ENCODE measurements at places on chromosomes 3 and 15.
A peak's percentile ranks its signal among the peaks of the same experiment; 100 is the strongest.

DNA sequence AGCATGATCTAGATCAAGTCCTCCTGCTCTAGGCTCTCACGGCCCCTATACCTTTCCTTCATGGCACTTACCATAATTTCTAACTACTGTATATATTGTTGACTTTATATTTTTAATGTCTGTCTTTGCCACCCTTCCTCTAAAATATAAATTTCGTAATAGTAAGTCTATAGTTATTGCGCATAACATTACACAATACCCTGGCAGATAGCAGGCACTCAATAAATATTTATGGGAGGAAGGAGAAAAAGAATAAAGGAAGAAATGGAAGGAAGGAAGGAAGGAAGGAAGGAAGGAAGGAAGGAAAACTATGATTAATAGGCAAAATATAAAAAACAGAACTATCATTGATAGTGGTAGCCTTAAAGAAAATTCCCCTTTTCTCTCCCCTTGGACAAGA, 190.3 kb upstream of the LMCD1 start:
- DNase-seq: no peak

- no peak for DNase-seq
Measured at GRCh38 chr15:72961346-72961745, 90.9 kb upstream of the NEO1 start.

DNA sequence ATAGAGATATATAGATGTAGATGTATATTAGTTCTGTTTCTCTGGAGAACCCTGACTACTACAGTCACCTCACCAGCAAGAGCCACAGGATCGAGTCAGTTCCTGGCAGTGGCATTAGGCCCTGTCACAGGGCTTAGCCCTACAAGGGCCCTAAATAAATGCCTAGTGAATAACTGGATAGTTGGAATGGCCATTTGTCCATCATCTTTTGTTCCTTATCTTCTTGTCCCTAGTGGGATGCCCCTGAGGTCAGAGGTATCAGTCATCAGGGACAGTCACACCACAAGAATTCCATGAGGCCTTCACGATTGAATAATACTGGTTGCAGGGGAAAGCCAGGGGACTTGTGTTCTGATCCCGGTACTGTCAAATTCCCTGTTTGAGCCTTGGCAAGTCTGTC, 204.9 kb upstream of the PPP2R3A start:
- DNase-seq: no peak

- DNase-seq: no peak
Measured at GRCh38 chr3:197007296-197007940, 22.2 kb downstream of the MELTF start.

DNA sequence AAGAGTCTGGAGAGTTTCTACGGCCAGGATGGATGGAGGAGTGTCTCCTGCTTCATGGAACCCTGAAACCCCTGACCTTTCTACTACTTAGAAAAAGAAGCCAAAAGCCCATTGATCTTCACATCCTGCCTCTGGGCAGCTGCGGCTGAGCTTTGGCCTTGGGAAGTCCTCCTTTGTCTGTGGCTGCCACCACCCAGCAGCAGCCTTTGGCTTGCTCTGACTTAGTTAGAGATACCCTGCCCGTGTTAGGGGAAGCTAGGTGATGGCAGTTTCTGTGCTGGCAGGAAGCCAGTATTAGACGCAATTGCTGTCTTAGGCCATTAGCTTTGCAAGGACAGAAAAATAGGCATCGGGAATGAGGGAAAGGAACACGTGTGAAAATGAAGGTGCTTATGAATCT, 18.8 kb downstream of the APH1B start:
- no peak for DNase-seq

- DNase-seq: no peak
Measured at GRCh38 chr3:74021449-74021848, 396.7 kb upstream of the PDZRN3 start.

DNA sequence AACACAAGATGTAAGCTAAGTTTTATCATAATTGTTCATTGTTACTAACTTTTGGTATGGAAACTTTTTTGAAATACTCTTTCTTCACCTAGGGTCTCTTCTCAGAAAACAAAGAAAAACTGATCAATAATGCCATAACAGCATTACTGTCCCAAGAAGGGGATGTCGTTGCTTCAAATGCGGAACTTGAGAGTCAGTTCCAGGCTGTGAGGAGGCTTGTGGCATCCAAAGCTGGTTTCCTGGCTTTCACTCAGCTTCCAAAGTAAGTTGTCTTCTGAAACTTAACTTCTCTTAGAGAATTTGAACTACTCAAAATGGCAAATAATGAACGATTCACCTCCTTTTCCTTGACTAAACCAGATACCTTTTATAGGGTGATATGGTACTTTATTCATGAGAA, 39.3 kb downstream of the DNAJC13 start:
- no peak for DNase-seq

DNA sequence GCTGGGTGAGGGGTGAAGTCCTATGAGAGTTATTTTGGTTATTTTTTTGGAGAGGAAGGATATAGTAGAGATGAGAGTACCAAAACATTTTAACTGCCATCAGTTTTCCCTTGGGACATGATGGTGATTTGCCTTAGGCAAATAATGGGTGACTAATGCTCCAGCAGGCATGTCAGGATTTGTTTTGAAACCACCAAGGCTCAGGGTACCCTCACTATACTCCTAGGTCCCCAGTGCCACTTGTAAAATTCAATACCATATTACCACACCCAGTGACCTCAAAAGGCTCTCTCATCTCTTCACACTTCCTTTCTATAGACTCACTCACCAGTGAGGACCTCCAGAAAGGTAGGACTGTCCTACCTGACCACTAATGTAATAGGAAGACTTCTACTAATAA, 83.6 kb downstream of the WDR72 start:
- no peak for DNase-seq

GRCh38 chr3:129278439-129278965, at the start of gene HMCES:
Gene HMCES (plus strand): TSS chr3:129278870. CDS start chr3:129279733, 863 bp downstream.
- DNase-seq: peak; percentile 92

GRCh38 chr15:43286074-43286473, 19.3 kb upstream of the TGM5 start:
- no peak for DNase-seq

GRCh38 chr15:77515613-77516012, 94.9 kb downstream of the HMG20A start:
- DNase-seq: no peak

GRCh38 chr3:103906304-103906703, 1460.4 kb upstream of the ALCAM start:
- no peak for DNase-seq

DNA sequence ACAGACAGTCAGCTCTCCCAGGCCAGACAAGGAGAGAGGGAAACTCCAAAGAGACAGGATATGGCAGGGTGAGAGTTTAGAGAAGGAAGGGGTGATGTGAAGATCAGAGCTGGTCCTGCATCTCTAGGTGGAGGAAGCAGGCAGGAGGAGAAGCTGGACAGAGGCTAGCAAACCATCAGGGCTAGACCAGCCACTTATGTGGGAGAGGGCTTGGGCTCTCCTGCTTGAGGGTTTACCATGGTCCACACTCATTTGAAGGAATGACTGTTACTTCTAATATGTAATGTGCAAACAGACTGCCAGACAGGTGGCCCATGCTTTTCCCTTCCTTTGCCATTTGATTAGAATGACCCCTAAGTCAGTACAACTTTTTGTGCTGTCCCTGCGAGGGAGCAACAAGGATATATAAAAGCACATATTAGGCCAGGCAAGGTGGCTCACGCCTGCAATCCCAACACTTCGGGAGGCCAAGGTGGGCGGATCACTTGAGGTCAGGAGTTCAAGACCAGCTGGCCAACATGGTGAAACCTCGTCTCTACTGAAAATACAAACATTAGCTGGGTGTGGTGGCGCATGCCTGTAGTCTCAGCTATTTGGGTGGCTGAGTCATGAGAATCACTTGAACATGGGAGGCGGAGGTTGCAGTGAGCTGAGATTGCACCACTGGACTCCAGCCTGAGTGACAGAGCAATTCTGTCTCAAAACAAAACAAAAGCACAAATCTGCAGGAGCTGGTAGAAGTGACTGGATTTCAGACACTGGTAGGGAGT, 41.0 kb upstream of the MANF start:
- no peak for DNase-seq

DNA sequence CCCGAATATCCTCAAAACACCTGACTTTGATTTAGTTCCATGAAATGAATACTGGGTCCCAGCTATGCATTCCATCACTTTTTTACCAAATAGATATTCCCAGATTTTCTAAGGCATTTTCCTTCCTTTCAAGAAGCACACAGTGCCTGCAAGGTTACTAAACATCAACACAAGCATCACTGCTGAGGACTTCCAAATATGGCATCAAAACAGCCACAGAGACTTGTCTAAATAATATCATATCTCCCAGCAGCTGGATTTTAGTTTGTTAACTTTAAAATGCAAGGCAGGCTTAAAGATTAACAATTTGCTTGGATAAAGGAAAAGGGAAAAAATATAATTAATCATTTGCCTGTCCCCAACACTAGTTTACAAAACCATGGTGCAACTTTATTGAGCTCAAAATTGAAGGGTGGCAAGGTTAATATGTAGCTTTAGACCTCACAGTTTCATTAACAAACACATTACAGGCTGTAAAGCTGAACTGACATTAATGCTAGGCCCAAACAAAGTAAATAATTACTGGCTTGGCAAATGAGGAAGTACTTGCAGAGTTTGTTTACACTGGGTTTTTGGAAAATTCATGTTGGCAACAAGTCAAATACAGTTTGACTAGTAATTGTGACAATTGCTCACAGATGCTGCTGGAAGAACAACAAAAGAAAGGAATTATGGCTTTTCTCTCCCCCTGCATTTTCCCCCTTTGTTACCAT, 401.7 kb upstream of the CDIN1 start:
- DNase-seq: no peak

Measured in activated T-helper 9 cell treated with anti-CD3 and anti-CD28 coated beads, Interleukin-2, amount 50 U/mL, for 16 hours (primary cell).